ENCODE measurements at places on chromosomes 5 and 9.

- DNase-seq = no peak
Measured at GRCh38 chr5:96288845-96289185, 144.2 kb downstream of the PCSK1 start.

DNA sequence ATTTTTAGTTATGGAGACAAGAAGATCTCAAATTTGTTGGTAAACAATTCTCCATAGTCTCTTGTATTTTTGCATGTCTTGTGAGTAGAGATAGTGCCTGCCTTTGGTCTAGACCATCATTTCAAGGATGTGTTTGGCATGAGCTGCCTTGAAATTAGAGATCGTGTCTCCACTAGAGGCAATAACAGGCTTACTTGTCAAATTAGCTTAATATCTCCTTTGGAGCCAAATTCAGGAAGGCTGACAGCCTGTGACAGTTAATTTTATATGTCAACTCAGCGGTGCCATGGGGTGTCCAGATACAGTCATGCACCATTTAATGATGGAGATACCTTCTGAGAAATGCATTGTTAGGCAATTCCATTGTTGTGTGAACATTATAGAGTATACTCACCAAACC lies 24.8 kb upstream of the PRDM9 start:
- no peak for DNase-seq

- DNase-seq = peak; percentile 14
Measured at GRCh38 chr5:14364096-14364495, 217.5 kb upstream of the OTULINL start.

DNA sequence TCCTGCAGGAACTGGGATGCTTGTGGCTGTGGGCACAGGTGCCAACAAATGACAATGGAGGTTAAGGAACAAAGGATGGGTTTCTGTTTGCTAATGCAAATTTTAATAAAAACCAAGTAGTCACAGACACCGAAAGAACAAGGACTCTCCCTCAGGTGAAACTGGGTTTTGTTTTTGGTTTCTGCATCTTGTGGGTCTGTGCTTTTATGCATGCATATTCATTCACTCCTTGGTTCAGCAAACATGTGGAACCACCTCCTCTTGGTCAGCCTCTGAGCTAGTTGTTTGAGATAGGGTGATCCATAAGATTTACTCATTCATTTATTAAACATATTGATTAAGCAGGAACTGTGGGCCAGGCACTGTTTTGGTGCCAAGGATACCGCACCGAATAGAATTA lies 381.9 kb downstream of the CDK5RAP2 start:
- DNase-seq = no peak

- DNase-seq = no peak
Measured at GRCh38 chr5:143059355-143059754, 289.2 kb downstream of the ARHGAP26 start.

DNA sequence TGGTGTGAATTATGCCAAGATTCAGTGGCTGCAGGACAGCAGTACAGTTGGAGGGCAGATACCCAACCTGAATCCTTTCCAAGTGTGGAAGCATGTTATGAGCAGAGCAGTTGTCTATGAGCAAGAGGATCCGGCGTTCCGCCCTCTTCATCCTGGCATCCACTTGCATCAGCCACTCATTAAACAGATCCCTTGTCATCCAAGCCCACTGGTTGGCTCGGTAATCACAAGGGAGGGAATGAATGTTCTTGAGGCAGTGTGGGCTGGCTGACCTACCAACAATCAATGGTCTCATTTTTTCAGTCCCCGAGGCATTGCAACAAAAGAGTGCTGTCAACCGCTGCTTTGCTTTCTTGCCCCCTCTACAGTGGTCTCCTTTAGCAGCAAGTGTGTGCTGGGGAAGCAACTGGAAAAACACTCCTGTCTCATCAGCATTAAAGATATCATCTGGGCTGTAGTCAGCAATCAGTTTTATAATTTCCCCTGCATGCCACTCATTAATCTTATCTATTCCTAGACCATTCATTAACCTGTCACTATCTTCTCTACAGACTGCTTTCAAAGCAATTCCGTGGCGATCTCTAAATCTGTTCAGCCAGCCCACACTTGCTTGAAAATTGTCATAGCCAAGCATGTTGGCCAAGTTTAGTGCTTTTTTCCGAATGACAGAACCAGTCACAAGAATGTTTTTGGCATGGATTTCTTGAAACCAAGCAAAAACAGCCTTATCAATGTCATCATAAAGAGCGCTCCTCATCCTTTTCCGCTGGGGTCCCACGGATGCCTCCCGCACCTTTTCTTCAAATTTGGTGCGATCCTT lies 4.9 kb downstream of the TIGD6 start:
- DNase-seq = no peak

GRCh38 chr9:119451426-119451825 lies 82.2 kb upstream of the BRINP1 start:
- DNase-seq = no peak

DNA sequence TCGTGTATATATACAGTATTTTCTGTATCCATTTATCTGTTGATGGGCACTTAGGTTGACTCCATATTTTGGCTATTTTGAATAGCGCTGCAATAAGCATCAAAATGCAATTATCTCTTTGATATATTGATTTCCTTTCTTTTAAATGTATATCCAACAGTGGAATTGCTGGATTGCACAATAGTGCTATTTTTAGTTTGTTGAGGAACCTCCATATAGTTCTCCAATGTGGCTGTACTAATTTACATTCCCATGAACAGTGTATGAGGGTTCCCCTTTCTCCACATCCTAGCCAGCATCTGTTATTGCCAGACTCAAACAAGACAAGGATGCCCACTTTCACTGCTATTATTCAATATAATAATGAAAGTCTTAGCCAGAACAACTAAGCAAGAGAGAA lies 9.1 kb upstream of the CTXN3 start:
- no peak for DNase-seq

GRCh38 chr9:93665637-93666438 lies 89.5 kb downstream of the PHF2 start:
- no peak for DNase-seq

DNA sequence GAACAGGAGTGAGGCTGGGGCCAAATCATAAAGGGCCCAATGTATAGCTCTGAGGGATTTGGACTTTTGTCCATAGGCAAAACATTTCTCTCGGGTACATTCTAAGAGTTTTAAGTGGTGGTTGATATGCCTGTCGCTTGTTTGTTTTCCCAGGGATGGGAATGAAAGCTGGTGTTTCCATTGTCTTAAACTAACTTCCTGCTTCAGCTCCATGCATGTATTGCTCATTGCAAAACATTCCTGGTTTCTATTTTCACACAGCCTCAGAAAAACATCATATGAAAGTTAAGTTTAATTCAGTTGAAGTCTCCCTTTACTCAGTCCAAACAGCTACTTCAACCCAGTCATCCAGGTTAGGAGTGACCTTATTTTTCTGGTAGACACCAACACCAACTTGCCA lies 235.0 kb downstream of the ACTL7B start:
- no peak for DNase-seq

DNA sequence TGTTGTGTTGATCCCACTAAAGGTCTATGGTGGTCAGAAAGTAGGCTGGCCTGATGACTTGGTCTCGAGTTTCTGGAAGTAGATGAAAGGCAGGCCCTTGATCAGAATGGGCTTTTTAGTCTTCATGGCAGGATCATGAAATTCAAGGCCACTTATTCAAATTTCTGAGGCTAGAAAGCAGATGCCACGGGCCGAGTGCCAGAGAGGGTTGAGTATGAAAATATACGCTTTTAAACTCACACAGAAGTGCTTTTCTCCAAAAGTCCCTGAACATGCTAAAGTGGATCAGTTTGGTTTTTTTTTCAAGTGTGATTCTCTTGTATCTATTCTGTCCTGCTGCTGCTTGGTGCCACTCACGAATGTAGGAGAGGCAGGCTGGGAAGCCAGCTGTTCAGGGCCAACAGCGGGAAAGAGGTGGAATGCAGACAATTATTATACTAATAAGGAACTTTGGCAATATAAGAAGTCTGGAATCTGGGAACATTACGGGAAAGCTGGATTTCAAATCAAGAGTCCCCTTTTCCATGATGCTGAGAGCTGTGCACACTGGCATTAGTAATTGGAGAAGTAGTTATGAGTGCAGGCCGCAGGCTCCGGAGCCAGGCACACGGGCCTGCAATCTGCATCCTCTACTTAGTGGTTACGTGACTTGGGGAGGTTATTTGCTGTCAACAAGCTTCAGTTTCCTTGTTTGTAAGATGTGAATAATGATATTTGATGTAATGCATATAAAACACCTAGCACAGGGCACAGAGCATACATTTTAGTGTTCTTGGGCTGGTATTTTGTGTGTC lies 95.8 kb downstream of the LMNB1 start:
- no peak for DNase-seq

GRCh38 chr5:126044931-126045565 lies 378.2 kb upstream of the GRAMD2B start:
- no peak for DNase-seq

- DNase-seq = no peak
Measured at GRCh38 chr5:42974536-42974935, 65.6 kb downstream of the ANXA2R start.

DNA sequence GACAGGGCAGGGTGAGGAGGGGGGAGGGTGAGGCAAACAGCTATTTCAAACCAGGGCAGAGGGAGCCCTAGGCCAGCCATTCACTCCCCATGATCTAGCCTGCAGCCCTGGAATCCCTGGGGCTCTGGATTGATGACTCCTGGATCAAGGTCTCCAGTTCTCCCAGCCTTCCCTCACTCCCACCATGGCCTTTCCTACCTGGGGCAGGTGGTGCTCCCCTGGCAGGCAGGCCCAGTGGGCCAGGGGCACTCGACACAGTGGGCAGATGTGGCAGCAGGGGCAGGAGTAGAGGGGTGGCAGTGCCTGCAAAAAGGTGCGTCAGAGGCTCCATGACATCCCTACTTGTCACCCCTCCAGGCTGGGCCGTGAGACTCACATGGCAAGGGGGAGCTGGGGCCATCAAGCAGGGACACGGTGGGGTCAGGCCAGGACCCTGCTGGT lies 6.0 kb downstream of the KIF12 start:
- DNase-seq = no peak

DNA sequence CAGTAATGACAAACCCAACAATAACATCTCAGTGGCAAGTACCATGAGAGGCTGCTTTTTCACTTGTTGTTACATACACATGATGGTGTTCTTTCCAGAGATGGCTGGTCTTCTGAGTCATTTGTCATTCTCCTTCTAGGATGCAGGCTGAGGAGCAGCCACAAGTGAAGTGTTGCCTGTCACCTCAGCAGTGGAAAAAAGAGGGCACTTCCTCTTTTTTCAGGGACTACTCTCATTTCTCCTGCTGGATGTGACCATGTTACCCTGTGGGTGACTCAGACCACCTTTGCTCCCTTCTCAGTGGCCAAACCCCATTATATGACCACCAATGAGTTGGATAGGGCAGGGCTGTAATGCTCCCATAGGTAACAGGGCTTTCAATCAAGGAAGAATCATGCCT lies 587.0 kb upstream of the ADAMTS16 start:
- DNase-seq = no peak

DNA sequence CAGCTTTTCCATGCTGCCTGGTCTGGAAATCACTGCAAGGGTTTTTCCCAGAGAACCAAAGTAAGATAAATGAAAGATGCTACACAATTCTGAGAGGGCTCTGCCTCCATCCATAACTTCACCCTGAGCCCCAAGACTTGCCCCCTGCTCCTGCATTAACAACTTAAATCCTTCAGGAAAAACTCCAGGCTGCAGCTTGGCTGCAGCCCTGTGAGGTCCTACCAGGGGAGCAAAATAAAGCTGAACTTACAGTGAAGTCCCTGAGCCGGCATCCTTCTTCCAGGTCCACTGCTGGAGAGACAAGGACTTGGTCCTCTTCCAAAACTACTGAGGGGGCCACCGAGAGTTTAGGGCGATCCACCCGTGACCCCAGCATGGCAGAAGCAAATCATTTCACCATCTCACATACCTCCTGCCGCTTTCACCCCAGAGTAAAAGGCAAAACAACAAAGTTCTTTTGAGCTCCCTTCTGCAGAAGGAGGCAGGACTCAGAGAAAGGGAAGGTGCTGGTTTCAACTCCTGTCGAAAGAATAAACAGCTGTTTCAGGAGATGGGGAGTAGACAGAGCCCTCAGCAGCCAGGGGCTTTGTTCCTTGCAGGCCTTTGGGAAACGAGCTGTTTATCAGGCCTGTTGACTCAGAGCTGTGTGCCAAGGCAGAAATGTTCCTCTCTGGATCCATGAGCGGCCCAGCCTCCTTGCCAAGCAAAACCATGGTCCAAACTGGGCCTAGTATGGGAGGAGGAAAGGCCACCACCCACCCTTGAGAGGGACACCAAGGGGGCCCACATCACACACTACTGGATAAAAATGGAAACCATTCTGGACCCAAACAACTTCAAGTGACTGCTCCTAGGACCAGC lies 20.6 kb downstream of the GGTA1 start:
- no peak for DNase-seq

DNA sequence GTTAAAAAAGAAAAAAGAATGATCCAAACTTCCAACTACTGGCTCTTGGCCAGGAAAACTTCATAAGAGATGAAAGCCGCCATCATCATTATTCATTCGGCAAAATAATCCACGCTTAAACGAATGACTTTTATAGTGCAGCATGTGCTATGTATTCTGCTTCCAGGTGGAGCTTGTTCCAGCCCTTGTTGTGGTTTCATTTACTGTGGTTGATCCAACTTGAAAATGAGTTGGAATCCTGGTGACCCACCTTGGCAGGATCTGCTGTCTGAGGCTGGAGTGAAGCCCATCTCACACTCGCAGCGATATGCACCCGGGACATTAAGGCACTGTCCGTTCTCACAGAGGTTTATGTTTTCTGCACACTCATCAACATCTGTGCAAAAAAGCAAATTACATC lies 209.6 kb downstream of the FBN2 start:
- DNase-seq = no peak

DNA sequence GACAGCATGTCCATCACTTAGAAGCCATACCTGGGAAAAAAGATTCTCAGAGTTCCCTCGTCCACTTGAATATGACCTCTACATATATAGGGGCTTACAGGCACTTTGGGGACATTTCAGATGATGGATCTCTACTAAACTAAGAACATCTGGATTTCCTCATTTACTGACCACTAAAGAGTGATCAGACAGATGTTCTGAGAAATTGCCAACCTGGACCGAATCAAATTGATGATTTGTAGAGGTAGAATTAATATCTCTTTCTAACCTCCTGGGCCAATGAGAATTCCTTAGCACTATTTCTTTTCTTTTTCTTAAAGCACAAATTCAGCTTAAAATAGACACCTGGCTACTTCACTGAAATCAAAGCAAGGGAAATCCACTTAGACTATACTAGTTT lies 422.7 kb downstream of the MTRR start:
- DNase-seq = no peak

Measured in CD4-positive, alpha-beta T cell treated with Interleukin-12 subunit alpha and Interleukin-12 subunit beta, for 1 hour (primary cell).